H7 (cell line): ENCODE measurements at places on chromosomes 3 and 15. TPM values are rescaled to one million over a fixed set of nuclear protein-coding genes. Genes with fewer than 3 reads are reported as not detected.

DNA sequence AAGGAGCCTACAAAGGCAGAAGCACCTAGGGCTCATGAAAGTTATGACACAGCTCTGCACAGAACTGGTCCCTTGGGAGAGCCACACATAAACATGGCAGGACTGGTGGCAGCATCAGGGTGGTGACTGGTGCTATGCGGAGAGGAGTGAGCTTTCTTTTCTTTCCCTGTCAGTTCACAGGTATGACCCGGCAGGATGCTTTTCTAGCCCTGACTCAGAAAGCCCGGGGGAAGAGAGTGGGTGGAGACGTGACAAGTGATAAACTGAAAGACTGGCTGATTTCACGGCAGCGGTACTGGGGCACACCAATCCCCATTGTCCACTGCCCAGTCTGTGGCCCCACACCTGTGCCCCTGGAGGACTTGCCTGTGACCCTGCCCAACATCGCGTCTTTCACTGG lies 103.0 kb downstream of the LARS2 start:
- DNase-seq = no peak

DNA sequence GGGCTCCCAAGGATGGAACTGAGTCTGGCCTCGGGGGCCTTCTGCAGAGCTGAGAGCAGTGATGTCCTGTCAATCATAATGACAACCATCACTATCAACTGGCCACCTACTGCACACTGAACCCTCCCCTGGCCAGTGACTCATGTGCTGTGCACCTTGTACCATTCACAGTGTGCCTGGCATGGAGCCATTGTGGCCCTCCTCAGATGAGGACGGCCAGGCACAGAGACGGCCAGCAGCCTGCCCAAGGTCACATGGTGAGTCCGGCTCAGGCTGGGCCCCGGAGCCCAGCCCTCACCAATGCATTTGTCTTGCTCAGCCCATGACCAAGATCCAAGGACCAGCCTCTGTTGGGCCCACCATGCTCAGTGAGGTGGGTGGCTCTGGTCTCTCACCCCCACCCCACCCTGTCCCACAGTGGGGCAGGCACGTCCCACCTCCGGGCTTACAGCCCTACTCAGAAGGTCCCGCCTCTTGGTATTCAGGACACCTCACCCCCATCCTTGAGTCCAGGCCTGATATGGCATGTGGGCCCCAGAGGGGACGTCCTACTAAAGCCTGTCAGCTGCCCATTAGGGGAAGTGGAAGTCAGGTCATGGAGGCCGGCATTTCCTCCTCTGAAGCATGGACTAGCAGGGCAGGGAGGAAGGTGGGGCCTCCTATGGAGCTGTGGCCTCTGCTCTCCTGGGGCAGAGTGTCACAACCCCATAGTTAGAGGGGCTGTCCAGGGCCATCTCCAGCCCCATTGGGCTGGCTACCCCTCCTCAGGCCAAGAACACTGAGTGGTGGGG lies 35.9 kb upstream of the TMEM115 start:
- no peak for DNase-seq

DNA sequence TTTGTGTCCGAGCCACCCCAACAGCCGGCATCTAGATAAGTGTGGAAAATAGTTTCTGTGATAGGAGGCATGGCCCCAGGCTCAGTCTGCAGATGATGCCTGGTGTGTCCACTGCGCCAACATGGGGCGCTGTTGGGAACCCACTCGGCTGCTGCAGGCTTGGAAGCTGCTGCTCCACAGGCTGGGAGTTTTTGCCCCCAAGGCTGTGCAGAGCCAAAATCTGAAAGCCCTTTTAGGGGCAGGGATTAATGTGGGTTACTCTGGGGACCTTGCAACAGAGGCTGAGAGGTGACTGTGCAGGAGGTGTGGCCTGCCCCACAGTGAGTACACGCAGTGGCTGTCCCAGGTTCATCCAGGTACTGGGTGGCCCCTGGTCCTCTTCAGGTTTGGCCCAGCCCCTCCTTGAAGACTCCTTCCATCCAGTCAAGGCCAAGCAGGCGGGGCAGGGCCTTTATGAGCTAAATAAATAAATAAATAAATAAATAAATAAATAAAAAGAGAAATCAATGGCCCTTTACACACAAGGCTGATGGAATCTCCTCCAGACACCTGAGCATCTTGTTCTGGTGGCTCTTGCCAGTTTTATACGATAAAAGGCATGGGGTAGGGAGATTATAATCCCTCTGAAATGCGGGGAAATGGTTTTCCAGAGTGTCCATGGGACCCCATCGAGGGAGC lies 73.8 kb downstream of the AAGAB start:
- DNase-seq = peak; percentile 83

DNA sequence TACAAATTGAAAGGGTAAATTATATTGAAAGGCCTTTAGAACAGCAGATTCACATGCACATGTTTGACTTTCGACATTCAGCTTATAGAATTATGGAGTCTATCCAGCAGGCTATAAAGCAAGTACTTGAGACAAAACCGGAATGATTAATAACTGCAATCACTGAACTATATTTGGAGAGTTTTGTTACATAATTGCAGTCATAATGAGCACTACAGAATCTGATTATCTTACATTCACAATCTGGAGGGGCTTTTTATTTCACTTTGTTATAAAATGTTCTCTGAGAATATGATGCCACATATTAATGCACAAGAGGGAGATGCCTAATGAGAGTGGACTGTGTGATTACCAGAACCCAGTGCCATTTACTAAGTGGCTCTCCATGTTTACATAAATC lies 64.3 kb downstream of the NSUN3 start:
- DNase-seq = no peak

GRCh38 chr15:34365091-34365825 lies 1.7 kb downstream of the LPCAT4 start:
- DNase-seq = peak; percentile 65

DNA sequence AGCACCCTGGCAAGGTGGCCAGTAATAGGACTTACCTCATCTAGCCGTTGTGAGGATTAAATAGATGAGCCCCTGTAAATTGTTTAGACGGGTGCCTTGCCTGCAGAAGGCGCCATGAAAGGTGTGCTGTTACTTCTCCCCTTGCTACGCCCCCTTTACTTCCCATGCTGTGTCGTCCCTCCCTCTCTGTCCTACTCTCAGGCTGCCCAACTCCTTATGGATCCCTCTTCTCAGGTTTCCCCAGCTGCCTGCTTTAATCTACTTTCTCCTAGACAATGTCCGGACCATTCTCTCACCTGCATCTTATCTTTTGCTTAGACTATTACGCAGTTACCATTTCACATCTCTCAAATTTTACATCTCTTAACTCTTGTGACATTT lies 1.7 kb upstream of the FBXW12 start:
- DNase-seq = peak; percentile 42

DNA sequence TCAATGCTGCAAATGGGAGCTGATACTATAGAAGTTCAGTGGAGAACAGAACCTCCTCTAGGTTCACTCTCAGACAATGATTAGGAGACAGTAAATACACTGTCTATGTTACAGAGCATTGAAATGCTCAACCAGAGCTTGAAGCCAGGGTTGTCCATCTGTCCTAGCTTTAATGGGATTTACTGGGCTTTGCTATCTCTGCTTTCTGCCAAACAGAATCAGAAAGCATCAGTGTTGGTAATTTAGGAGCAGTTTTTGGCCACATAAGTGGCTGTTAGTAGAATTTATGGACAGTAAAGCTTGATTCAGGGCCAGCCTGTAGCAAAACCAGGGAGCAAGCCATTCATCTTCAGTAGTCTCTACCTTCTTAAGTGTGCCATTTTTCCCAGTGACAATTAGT lies 396.3 kb downstream of the LSAMP start:
- no peak for DNase-seq

DNA sequence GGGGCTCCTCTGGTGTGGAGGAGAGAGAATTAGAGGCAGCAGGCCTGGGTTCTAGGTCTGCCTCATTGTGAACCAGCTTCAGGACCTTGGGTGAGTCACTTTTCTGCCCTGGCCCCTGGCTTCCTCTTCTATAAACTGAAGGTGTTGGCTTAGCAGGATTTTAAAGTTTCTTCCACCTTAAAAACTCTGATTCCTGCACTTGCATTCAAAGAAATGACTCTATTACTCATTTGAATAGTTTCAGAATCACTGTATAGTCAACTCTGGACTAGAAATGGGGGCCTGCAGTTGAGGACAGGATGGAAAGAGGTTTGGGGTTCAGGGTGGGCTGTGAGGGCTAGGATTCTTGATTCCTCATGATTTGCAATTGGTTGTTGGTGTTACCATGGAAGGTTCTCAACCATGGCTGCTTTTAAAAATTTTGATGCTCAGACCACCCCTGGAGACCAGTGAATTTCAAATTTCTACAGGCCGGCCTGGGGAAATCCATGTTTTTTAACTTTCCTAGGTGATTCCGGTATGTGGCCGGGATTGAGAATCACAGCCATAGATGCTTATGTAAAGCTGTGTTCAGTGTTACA lies 19.9 kb downstream of the SMAD3 start:
- no peak for DNase-seq

DNA sequence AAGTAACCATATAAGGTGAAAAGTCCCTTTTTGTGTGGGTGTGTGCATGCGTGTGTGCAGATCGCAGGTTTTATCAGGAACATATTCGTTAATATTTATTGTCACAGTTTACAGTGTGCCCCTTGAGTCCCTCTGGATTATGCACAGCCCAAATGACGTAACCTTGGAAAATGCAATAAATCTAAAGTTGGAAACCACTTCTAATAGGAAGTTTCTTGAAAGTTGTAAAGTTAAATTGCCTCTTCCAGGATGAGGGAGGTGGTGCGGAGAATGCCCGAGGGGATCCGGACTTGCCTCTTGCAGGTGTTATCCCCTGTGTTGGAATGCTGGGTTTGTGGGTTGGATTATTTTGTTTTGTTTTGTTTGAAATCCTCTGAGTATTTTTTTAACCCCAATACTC lies 143.3 kb downstream of the CMSS1 start:
- no peak for DNase-seq

DNA sequence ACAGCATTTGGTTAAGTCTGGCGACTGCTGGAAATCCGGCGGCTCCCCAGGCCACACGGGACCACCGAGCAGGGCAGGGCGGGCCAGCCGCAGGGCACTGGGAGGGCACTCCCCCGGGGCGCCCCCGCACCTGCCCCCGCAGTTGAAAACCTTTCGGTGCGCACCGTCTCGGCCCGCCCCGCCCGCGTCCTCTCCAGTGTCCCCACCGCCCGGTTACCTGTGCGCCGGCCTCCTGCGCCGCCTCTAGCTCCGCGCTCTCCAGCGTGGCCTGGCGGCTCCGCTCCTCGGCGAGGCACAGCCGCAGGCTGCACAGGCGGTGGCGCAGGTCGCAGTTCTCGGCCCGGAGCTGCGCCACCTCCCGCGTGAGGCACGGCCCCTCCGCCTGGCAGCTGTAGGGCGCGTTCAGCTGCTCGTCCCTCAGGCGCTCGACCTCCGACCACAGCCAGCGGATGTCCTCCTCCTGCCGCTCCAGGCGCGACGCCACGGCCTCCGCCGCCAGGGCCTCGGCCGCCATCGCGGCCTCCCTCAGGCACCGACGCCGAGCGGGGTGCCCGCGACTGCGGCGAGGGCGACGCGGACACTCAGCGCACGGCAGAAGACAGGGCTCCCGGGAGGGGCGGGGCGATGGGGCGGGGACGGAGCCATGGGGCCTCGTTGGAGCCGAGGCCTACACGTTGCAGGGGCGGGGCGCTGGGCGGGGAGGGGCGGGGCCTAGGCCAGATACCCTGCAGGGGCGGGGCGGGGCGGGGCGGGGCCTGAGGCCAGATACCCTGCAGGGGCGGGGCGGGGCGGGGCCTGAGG lies at the start of gene TARS3:
TSS of gene TARS3 (minus strand) at position 600 of the 801 bp plus-strand sequence. CDS start at position 514, 86 bp downstream.
- DNase-seq = peak; percentile 98

Gene FAM43A
- 5.0 and 5.5 TPM in 2 replicates for total RNA-seq

GRCh38 chr3:189204167-189204866 lies 32.5 kb downstream of the TPRG1 start:
- DNase-seq = no peak

Gene LRRN1
- total RNA-seq = 22.6 and 31.7 TPM in 2 replicates

GRCh38 chr15:43103907-43104306 lies 1.9 kb downstream of the UBR1 start:
- no peak for DNase-seq

- DNase-seq = no peak
Observed at GRCh38 chr3:118226206-118226605, 808.4 kb downstream of the IGSF11 start.

DNA sequence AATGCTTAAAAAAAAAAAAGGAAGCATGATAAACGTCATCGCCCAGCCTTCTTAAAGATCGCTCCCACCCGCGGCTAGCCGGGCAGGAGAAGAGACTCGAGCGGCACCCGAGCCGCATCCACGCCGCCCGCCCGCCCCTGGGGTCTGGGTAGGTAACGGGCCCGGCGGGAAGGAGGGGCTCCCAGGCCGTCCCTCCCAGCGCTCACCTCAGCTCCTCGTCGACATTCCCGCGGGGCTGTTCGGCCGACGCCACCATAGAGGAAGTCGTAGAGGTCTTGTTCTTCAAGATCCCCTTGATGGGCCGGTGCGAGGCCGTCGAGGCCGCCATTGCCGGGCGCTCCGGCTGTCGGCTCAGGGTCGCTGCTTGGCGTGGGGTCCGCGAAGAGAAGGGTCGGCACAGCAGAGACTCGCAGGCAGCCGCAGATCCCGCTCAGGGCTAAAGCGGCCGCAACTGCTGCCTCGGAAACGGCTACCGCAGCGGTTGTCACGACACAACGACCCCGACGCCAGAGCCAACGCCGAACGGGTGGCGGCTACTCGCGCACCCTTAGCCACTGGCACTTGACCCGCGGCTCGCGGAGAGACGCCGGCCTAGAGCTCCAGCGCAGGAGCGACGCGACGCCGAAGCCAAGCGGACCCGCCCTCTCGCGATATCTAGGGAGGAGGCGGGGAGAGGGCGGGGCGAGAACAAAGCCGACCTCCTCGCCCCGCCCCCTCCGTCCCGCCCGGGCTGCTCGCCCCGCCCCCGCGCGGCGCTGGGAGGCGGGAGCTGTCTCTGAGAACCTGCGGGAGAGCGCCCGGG lies at the start of gene PPP1R2:
TSS of gene PPP1R2 (minus strand) at position 628 of the 802 bp plus-strand sequence. CDS start at position 328, 300 bp downstream.
- DNase-seq = peak; percentile 98

- no peak for DNase-seq
Observed at GRCh38 chr3:165390166-165390565, 194.0 kb upstream of the SLITRK3 start.

Gene RRP9
- 62.0 and 80.6 TPM in 2 replicates for total RNA-seq
